ENCODE measurements at places on chromosomes 13 and 19.

DNA sequence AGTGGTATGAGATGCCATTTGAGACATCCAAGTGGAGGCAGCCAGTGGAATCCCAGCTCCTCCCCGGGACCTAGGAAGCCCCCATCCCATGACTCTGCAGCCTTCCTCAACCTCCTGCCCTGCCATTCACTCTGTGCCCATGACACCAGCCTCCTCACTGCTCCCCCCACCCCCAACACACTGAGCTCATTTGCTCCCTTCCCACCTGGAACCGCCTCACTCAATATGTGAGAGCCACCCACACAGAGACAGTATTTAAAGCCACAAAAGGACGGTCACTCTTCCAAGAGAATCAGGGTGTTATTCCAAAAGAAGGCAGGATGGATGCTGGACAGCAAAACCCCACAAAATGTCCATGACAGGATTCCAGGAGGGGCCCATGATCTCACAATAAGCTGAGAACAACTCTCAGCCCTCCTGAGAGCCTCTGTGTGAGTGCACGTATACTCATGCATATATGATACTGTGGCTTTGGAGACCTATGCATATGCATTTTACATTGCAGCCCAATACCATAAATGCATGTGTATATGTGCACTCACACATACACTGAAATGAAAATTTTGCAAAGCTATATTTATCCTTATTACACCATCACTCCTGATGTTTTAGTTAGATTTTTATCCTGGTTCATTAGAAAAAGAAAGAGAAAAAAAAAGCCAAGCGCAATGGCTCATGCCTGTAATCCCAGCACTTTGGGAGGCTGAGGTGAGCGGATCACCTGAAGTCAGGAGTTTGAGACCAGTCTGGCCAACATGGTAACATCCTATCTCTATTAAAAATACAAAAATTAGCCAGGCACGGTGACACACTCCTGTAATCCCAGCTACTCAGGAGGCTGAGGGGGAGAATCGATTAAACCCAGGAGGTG is 10.8 kb upstream of the RANBP3 start:
- DNase-seq, result no peak

DNA sequence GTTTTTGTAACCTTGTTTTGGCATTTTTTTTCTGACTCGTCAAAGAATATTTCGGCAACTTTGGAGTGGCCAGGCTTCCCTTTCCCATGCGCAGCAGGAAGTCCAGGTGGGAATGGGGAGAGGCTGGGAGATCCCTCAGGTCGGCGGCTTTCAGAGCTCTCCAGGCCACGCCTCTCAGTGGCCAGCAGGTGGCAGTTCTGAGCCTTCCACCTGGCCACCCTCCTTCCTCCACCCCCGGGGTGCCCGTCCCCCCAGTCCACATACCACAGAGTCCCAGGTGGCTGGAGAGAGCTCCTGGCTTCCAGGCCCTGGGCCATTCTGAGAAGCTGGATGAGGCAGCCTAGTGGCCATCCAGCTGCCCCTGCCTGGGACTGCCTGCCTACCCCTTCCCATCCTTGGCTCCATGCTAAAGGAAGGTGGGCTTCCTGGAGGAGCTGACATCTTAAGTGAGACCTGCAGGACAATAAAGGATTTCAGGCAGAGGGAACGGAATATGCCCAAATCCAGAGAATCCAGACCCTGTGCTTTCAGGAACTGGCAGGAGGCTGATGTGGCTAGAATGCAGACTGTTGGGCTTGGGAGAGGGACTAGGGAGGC is 46.3 kb downstream of the CCNE1 start:
- no peak for DNase-seq

GRCh38 chr19:17328517-17329365 is 5.9 kb downstream of the ANO8 start:
- DNase-seq, result no peak

GRCh38 chr19:8307400-8307964 is 676 bp downstream of the CD320 start:
- DNase-seq, result no peak

GRCh38 chr19:3565139-3565538 is 7.6 kb upstream of the HMG20B start:
- no peak for DNase-seq
